ENCODE measurements at places on chromosomes 3 and 15.

DNA sequence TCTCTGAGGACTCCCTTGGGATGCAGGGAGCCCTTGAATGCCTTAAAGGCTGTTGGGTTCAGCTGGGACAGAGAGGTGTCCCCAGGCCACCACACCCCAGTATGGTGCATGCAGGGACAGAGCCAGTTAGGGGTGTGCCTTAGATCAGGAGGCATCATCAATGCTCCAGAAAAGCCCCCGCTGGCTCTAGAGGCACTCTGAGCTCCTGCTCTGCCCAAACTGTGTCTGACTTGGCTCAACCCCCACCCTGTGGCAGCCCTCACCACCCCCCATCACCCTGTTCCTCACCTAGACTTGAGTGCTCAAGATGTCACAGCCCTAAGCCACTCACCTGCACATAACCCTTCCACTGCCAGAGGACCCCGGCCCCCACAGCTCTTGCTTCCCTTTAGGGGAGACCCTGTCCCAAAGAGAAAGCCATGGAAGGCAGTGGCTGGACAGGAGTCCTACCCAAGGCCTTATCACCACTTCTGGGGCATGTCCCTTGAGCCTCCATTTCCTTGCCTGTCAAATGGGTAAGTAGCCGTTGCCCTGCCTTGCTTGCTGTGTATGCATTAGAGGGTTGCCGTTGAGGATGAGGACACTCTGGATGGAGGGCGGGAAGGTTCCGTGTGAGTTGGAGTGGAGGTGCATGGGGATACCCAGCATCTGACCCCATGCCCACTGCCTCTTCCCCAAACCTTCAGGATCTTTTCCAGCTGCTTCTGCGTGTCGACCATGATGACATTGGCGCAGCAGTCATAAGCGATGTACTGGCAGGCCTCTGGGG, 41.4 kb downstream of the ACSBG1 start:
- DNase-seq = no peak

DNA sequence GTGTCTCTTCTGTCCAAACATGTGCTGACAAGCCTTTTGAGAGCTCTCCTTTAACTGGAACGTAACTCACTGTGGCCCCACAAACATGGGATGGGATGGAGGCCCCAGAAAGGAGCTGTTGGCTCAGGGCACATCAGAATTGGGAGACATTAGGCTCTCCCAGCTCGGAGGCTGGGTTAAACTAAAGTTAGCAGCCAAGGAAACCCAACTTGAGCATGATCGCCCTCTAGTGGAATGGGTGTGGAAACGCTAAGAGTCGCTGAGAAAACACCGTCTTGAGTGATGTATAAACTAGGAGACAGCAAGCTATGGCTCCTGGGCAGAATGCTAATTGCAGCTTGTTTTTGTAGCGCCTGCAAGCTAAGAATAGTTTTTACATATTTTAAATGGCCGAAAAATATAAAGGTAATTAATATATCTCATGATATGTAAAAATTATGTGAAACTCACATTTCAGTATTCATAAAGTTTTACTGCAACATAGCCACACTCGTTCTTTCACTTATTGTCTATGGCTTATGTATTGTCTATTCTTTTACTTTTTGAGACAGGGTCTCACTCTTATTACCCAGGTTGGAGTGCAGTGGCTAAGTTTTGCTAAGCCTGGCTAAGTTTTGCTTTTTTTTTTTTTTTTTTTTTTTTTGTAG, 138.8 kb upstream of the HACD2 start:
- DNase-seq = peak; percentile 71

GRCh38 chr3:172208586-172209332, 169.4 kb downstream of the FNDC3B start:
- DNase-seq = no peak

- no peak for DNase-seq
Observed at GRCh38 chr3:37255990-37256308, 81.6 kb upstream of the LRRFIP2 start.

DNA sequence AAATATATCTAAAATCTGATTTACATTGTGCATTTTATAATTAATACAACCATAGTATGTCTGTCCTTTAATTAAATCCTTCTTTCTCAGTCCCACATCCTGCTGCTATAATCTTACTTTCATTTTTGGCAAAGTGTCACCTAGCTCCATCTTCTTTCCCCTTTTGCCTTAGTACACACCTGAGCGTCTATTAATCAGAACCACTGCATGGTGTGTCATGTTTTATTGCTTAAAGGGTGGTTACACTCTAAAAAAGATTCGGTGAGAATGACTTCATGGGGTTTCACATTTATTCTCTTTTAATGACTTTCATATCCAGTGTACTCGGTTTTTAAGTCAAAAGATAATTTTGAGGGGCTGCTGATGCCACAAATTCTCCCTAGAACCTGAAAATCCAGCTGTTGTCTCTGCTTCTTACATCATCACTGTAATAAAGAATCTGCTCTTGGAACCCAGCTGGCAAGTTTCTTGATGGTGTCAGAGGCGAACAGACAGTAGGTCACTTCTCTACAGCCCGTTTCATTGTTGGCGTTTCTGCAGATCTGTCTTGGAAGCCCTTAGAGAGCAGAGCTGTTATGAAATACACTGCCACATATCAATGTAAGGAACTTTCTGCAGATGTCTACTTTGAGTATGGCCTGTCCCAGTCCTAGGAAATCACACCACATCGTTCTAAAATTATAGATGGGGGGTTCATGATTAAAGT, 99.7 kb downstream of the TIGIT start:
- DNase-seq = no peak

DNA sequence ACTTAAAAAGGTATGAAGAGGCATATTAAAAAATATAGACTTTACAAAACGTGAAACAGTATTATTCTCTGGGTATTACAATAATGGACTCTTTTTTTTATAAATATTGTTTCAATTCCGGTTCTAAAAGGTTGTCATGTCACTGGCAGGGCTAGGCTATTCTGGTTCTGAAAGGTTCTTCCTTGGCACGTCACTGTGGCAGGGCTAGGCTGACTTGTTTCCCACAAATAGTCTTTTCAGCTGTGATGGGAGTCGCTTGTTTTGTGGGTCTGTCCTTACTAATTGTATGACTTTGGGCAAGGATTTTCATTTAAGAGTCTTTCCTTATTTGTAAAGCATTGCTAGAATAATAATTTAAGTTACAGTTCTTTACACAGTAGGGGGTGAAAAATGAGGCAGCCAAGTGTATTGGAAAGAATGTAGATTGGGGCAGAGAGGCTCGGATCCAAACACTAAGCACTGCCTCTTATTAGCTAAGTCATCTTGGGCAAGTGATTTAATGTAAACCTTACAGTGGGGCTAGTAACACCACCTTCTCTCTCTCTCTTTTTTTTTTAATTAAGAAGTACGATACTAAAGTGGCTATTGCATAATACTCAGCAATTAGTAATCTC, 12.4 kb upstream of the MELTF start:
- no peak for DNase-seq
